ENCODE measurements at places on chromosomes 12 and 14. TPM values are rescaled to one million over a fixed set of nuclear protein-coding genes. Genes with fewer than 3 reads are reported as not detected.

Gene GLIPR1L1
- not detected for total RNA-seq

Gene CD163L1
- 1.1 TPM for total RNA-seq

Gene KCNJ8
- 2.2 TPM for total RNA-seq

GRCh38 chr12:946631-947030 is 2.9 kb downstream of the RAD52 start:
- DNase-seq: no peak

- DNase-seq: no peak
Observed at GRCh38 chr12:55797068-55797467, 20.5 kb downstream of the SARNP start.

Gene NUDT14
- 66.6 TPM for total RNA-seq

- no peak for DNase-seq
Observed at GRCh38 chr14:65208548-65208947, 106.2 kb upstream of the MAX start.

DNA sequence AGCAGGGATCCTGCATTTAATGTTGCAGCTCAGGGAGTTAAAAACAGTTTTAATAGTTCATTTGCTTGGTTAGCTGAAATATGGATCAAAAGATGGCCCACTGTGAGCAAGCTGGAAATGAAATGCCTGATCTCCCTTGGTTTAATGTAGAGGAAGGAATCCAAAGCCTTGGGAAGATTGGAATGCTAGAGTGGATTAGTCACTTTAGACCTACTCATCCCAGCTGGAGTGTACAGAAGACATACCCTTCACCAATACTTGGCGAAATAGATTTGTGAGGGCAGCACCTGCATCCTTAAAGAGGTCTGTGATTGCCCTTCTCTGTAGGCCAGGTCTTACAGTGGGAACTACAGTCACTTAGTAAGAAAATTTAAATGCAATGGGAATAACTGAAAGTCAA is 58.0 kb upstream of the KRAS start:
- no peak for DNase-seq

GRCh38 chr14:95700221-95700976 is 13.5 kb downstream of the TCL1A start:
- DNase-seq: no peak

DNA sequence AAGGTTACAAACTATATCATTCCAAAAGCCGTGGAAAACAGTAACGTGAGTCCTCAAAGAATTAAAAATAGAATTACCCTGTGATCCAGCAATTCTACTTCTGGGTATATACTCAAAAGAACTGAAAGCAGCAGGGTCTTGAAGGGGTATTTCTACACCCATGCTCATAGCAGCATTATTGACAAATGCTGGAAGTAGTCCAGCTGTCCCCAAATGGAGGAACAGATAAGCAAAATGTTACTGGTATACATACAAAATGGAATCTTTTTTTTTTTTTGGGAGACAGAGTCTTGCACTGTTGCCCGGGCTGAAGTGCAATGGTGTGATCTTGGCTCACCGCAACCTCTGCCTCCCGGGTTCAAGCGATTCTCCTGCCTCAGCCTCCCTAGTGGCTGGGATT is 32.9 kb downstream of the ADIPOR2 start:
- no peak for DNase-seq

Measured in progenitor cell of endocrine pancreas (in vitro differentiated cells).